ENCODE measurements at places on chromosomes 1 and 21.
A peak's percentile ranks its signal among the peaks of the same experiment; 100 is the strongest.

GRCh38 chr1:174875306-174875705 is 124.4 kb upstream of the CACYBP start:
- DNase-seq: no peak

DNA sequence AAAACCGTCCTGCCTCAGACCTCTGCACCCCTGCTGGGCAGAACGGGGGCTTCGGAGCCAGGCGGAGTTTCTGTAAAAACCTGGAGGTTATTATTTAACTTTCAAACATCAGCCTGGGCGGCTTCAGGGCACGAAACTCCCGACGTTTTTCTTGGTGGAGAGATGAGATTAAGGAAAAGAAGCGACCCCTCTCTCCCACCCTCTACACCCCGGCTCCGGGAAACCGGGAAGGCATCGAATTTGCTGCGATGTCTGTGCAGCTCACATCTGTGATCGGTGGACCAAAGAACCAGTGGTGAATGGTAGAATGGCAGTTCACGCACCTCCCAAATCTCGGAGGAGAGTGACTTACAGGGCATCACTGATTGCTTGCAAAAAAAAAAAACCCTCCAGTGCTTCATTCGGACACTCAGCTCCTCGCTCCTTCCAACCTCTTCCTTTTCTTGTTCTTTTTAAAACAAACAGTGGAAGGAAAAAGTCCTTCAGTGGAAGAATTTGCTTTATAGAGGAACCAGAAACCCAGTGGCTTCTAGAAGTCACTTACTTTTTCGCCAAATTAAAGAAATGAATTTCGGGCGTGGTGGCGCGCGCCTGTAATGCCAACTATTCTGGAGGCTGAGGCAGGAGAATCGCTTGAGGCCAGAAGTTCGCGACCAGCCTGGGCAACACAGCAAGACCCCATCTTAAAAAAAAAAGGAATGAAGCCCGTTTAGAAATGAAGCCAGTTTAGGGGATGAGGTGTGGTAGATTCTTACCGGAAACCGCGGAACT is 884 bp downstream of the PHACTR4 start:
- DNase-seq: peak; percentile 56

GRCh38 chr1:169321539-169321938 is 46.1 kb downstream of the NME7 start:
- DNase-seq: no peak

GRCh38 chr1:170663404-170664092 is 383 bp upstream of the PRRX1 start:
- DNase-seq: no peak

DNA sequence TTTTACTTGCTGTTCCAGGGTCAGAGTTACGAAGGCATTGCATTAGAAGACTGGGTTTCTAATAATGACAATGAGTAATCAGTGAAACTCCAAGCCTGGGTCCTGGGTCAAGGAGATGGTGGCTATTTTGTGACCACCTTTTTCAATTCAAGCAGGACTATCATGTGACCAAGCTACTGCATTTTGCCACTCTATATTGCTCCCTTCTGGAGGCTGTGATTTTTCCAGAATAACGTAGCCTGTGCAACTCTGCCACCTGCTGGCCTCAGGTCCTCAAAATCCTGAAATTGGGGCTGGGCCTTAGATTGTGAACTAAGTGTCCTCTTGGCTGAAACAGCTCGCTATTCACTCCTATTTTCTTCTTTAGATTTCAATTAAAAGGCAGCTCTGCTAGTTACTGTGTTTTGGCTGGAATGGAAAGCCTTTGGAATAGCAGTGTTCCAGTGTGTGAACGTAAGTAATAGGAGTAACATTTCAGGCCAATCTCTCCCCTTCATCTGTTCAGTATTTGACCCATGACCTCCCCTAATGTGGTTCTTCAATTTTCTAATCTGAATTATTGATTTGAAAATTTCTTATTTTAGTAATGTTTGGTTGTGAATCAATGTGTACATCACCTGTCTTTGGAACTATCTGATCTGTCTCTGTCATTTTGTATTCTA is 52.9 kb upstream of the CD46 start:
- DNase-seq: no peak

DNA sequence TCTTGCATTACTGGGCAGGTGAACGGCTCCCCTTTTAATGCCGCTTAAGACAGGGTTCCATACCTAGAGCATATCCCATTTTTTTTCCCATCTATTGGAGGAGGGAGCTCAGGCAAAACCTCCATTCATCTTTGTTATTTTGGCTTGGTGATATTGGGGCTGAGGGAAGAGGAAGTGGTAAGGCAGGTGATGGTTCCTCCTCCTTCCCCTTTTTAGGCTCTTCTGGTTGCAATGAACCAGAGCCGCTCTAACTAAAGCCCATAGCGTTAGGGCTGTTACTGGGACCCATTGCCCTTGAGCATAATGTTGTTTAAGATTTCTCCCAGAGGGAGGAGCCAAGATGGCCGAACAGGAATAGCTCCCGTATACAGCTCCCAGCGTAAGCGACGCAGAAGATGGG is 21.1 kb downstream of the PYHIN1 start:
- DNase-seq: peak; percentile 24

DNA sequence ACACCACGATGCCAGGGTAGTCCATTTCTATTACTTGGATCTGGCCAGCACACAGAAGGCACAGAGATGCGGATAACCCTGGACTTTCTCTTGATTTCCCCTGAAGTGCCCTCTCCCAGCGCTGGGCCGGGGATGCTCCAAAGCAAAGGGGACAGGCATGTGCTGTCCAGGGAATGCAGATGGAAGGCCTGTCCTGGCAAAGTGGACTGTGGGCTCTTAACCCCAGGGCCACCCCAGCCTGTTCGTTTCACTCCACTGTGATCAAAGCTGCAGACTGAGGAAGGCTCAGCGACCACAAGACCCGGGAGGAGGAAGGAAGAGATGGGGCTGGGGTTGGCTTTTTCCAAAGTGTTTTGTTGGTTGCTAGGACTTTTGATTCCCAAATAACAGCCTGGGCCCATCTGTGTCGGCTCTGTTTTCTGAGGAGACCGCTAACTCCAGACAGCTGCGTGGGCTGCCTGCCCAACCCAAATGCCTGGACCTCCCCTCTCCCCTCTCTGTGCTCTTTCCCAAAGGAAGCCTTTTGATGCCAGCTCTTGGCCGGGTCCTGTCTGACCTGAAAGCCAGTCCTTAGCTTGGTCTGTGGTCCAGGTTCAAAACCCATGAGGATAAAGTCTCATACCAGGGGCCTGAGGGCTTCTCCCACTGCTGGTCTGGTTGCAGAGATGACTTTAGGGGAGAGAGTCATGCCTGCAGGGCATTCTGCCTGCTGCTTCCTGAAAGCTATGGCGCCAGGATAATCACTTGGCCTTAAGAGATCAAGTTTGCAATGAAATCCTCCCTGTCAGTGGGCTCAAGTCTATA is 119.6 kb upstream of the CD34 start:
- no peak for DNase-seq

GRCh38 chr1:42971841-42972291 is 13.2 kb upstream of the SLC2A1 start:
- no peak for DNase-seq

Data from GM10248 (cell line).